ENCODE measurements at places on chromosomes 2 and 18.

- DNase-seq: no peak
These were observed 46.8 kb downstream of the EPG5 start for GRCh38 chr18:45920367-45920766.

DNA sequence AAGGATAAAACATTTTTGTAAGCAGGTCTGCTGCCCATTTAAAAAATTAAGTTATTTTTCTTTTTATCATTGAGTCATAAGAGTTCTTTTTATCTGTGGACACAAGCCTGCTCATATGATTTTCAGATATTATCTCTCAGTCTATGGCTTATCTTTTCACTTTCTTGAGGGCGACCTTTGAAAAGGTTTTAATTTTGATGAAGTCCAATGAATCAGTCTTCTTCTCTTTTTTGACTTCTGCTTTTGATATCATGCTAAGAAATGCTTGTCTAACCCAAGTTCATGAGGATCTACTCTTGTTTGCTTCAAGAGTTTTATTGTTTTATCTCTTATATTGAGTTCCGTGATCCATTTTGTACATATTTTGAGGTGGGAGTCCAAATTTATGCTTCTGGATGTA lies 36.5 kb downstream of the PSMD14 start:
- DNase-seq: no peak

GRCh38 chr2:238231251-238231793 lies 8.5 kb downstream of the HES6 start:
- peak; percentile 63 for DNase-seq

- no peak for DNase-seq
These were observed 109.7 kb downstream of the CTNNA2 start for GRCh38 chr2:79622508-79622907.

DNA sequence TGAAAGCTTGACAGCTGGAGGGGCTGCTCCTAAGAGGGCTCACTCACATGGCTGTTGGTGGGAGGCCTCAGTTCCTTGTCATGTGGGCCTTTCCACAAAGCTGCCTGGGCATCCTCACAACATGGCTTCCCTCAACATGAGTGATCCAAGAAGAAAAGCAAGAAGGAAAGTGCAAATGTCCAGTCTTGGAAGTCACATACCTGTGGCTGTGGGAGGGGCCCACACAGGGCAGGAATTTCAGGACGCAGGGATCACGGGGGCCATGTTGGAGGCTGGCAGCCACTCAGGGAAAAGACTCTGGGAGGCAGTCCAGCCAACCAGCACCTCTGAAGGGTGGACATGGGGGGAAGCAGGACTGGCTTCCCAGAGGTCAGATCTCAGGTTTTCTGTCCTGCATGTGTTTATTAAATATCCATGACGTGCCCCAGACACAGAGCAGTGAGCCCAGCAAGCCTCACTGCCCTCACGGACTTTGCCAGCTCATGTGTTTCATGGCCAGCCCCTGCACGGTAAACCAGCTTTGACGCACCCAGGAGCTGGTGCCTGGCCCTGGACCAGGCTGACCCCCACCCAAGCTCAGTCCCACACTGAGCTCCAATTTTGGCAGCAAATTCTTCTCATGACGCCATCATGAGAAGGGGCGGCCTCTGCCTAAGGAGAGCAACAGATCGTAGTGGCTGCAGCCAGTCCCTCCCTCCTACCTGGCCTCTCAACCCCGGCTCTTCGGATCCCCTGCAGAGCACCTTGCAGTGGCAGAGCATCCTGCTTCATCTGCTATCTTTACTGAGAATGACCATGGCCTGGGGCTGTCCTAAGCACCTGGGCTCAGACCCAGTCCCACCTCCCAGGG lies 34.7 kb upstream of the GPR17 start:
- DNase-seq: no peak

DNA sequence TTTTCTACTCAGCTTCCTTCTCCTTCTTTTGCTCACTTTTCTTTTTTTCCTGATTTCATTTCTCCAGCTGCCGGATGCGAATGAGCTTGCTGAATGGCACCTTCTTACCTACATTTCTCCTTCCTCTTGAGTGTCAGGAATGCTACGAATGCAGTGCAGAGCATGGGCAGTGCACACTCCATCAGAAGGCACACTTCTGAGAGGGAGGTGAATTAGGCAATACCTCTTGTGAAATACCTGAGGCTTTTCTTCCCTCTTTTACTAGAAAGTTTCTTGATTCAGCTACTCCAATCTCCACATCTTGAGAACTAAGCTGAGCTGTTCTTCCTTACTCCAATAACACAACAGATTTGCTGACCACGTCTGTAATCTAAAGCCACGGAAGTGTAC lies 51.1 kb downstream of the PLEKHM3 start:
- no peak for DNase-seq

DNA sequence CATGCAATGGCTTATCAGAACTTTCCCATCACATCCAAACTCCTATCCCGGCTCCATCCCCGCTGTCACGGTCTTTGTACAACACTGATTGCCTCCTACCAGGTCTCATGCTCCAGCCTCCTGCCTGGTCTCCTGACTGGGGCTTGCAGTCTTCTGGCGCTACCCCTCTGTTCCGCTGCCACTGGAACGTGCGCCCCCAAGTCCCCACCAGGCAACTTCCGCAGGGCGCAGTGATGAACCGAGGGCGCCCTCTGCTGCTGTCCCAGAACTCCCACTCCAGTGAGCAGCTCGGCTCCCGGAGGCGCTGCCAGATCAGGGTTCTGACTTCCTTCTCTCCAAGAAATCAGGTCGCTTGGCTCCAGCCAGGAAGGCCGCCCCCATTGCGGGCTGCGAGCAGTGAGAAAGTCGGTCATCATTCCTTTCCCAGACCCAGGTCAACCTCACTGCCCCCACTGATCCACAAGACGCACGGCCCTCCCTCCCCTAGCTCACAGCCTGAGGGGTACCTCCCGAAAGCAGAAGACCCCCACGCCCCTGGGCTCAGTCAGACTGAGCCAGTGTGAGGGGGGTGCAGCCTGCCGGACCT lies 43.9 kb upstream of the RAB11FIP5 start:
- DNase-seq: no peak

GRCh38 chr2:74704216-74704615 lies 50.2 kb downstream of the SEMA4F start:
- DNase-seq: no peak

- DNase-seq: no peak
These were observed 155.5 kb downstream of the TGIF1 start for GRCh38 chr18:3605486-3605952.

DNA sequence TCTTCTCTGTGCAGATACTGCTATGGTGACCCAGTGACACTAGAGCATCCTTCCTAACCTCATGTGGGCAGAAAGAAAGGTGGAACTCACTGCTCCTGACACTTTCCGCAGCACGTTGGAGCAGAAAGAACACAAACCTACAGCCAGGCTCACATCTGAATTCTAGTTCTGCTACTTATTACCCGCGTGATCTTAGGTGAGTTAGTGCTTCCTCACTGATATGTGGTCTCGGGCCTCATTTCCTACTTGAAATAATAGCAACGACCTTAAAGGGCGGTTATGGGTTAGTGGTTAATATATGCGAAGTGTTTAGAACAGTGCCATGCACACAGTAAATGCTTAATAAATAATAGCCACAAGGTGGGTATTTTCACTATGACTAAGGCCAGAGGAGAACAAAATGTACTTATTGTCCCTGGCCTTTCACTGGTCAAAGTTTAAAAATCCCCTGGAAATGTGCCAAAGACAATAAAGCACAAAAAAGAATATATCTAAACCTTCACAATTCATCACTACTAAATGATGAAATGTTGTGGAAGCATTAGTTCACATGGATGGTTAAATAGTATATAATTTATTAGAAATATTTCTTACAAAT lies 66.6 kb downstream of the MYOM1 start:
- DNase-seq: no peak
